ENCODE measurements at places on chromosomes 13 and 19.

- no peak for DNase-seq
Observed at GRCh38 chr13:59409211-59409610, 754.5 kb downstream of the DIAPH3 start.

- DNase-seq: peak; percentile 29
Observed at GRCh38 chr13:32530841-32531253, 7.7 kb downstream of the N4BP2L2 start.

DNA sequence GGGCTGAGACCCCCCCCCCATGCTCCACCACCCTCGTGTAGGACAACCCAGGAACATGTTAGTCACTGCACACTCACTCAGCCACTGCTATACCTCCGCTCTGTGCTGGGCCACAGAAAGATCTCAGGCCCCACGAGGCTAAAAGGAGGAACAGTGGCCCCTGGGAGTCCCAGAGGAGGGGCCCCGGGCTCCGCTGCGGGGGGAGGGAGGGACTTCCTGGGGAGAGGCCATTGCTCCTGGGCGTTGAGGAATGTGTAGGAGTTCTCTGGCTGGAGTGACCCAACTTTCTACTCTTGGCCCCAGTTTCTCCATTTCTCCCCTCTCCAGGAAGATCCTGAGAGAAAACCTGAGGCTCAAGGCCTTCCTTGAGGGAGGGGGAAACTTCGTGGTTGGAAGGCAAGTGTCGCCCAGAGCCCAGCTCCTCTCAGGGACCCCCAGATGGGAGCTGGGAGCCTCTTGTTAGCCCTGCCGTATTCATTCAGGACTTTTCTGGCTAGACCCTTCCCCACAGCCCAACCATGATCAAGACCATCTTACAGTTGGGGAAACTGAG, 13.6 kb downstream of the ONECUT3 start:
- DNase-seq: no peak

GRCh38 chr13:30832845-30833332, 73.2 kb upstream of the MEDAG start:
- DNase-seq: no peak

GRCh38 chr19:18843960-18844359, 12.2 kb downstream of the UPF1 start:
- DNase-seq: no peak

DNA sequence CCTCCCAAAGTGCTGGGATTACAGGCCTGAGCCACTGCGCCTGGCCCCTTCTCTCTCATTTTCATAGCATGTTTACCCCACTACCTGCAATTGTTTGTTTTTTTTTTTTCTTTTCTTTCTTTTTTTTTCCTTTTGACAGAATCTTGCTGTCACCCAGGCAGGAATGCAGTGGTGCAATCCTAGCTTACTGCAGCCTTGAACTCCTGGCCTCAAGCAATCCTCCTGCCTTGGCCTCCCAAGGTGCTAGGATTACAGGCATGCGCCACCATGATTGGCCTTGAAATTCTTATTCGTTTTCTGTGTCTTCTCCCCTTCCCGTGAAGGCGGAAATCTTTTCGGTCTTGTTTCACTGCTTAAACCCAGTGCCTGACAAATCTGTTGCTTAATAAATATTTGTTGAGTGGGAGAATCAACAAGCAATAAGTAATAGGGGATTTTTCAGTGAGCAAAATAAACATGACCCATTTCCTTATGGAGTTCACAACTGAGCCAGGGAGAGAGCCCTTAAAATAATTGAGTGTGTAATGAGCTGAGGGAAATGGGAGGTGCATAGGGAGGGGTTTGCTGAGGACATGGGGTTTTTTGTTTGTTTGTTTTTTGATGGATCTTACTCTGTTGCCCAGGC, 1.8 kb upstream of the INSR start:
- no peak for DNase-seq

DNA sequence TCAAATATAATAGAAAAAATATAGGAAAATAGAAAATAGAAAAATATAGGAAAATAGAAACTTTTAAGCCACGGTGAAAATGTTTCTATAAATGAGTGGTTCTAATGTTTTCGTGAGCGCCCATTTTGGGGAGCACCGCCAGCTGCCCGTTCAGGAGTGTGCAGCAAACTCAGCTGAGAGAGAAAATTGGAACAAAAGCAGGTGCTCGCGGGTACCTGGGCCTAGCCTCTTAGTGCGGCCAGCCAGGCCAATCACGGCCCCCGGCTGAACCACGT, 204 bp upstream of the PDX1 start:
- no peak for DNase-seq

GRCh38 chr13:49225223-49226042, 5.3 kb downstream of the MLNR start:
- no peak for DNase-seq

DNA sequence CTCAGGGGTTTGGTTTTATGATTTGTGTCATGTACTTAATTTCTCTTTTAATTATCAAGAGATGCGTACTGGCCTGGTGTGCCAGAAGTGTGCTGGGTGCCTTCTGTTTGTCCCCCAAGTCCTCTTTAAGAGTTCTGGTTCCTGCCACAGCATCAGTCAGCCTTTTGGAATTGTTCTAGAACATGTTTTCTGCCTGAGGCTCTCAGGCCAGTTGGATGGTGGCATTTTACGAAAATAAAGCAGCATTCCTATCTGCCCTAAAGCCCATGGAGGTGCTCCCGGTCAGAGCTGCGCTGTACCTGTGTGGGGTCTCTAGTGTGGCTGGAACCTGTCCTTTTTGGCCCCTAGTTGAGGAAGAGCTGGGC, 54.1 kb downstream of the TSSK6 start:
- DNase-seq: no peak

DNA sequence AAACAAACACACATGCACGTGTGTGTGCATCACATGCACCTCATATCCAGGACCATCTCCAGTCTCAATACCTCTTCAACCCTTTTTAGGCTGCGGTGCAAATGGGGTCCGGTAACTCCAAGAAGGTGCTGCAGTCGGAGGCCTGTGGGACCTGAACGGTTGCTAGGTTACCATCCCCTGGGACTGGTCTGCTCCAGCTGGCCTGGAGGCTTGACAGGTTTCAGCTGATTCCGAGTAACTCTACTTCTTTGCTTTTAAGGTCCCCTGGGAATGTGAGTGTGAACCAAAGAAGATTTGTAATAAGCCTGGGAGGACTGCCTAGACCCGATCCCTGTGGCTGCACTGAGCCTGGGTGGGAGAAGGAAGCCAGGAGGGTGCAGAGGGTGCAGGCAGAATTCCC, 117.5 kb downstream of the CCNA1 start:
- no peak for DNase-seq

- no peak for DNase-seq
Observed at GRCh38 chr19:5143471-5144411, 174.8 kb downstream of the KDM4B start.

GRCh38 chr13:32866921-32867320, 149.3 kb upstream of the KL start:
- DNase-seq: no peak

GRCh38 chr13:113565526-113566226, 18.9 kb upstream of the TFDP1 start:
- no peak for DNase-seq

DNA sequence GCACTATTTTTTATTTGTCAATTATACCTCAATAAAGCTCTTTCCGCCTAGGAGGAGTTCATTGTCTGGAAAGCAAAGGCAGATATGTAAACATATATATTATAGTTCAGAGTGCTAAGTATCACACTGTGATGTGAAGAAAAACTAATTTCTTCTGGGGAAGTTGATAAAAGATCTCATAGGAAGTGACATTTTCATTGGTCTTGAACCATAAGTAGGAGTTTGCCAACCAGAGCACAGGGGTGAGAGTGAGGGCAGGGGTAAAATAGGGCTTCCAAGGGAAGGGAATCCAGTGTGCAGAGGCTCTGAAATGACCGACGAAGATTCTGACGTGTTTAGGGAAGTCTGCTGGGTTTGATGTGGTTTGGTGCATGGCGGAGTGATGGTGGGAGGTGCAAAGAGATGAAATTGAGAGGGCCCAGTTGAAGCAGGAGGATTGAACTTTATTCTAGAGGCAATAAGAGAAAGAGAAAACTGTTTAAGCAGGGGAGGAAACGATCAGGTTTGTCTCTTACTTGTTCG, 780 bp upstream of the GTF2F2 start:
- no peak for DNase-seq

- DNase-seq: no peak
Observed at GRCh38 chr13:80039000-80039399, 301.9 kb downstream of the SPRY2 start.

DNA sequence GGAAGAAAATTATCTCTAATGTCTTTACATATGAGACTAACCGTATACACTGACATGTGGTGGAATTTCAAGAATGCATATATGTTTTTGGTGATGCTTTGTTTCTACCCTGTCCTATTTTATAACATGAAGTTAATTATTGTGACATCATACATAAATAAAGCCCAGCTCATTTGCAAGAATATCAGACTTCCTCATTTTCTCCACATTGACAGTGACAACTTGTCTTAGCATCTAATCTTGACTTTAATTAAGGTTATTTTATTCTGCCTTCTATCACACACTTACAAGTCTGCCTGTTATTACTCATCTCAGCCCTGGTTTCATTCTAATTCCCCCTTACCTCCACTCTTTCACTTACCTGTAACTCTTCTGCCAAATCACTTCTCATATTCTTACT, 140.6 kb upstream of the STARD13 start:
- no peak for DNase-seq

- DNase-seq: no peak
Observed at GRCh38 chr19:6750062-6750461, 10.6 kb downstream of the TRIP10 start.

DNA sequence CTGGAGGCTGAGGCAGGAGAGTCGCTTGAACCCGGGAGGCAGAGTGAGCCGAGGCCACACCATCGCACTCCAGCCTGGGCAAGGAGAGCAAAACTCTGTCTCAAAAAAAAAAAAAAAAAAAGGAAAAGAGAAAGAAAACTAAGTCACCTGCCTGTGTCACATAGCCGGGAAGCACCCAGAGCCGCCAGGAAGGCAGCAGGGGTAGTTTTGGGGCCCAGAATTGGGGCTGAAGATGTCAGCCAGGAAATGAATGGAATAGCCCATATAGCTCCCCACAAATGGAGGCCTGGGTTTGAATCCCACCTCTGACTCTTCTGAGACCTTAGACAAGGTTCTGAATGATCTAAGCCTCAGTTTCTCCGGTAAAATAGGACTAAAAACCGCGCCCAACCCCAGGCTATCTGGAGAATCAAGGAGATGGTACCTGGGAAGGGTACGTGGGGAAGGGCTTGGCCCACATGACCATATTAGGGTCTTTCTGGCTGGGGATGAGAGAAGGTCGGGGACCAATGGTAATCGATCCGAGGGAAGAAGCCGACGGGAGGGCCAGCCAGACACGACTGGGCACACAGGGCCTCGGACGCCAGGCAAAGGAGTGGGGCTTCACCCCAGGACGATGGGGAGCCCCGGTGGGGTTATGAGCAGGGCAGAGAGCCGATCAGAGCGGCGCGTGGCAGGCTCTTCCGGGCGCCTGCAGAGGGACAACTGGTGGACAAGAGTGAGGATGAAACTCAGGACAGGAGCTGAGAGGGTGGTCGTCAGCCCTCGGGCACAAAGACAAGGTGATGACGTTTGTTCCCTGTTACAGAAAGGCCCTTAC, 14.4 kb downstream of the CCDC124 start:
- DNase-seq: no peak

DNA sequence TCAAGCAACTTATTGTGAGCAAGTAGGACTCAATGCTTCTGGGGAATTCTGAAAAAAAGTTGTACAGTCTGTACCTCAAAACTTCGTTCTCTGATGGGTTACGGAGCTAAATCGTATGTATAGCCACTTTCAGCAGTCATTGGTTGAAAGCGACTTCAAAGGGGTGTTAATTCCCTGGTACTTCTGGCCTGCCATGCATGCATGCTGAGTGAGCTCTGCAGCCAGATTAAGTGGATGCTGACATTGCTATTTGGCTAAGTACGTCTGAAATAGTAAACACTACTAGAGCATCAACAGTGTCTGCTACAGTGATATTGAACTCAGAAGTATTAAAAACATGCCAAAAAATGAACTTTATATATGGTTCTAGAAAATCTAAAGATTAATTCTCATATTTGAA, 1183.1 kb upstream of the PCDH20 start:
- DNase-seq: no peak

DNA sequence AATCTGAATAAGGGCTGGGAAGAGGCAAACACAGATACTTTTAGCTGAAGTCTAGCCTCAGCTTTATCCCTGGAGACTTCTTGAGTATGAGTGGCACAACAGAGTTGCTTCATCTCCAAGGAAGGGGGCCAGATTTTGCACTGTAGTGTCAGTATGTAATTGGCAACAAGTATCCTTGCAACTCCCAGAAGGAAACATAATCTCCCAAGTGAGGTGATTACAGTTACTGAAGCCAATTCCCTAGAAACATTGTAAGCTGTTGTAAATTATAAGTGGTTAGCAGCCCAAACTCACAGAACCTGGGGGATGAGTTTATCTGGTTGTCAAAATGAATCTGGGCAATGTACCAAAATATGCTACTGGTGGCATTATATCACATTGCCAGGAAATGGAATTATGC, 2065.7 kb upstream of the PCDH20 start:
- no peak for DNase-seq

DNA sequence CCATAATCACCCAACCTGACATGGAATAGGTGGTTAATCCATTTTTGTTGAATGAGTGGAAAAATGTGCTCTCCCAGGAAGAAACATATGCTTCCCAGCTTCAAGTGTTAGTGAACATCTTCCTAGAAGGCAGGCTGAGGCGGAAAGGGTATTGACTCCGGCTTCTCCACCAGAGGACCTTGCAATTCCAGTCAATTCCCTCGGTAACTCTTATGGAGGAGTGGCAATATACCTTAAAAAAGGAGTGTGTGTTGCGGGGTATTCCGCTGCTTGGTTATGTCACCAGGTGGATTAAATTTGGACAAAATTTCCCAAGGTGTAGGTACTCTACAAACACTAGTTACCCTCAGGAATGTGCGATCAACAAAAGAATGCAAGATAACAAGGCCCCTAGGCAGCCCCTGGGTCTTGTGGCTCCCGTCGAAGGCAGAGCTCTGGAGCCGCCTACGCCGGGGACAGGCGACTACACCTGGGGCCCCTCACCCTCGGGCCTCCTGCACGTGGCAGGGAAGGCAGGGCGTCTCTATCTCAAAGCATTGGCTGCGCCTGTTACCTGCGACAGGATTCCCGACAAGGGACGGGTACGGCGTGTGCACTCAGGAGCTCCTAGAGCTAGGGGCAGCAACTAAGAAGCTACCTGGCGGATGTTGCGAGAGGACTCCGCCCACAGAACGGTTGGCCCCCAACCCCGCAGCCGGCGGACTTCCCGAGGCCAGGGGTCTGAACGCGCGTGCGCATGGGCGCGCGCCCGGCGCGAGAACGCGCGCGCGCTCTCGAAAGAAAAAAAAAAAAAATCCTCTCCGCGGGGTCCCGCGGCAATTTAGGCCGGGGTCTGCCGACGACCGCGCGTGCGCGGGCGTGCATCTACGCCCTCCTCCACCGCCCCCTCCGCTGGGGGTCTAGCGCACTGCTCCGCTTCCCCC, at the start of gene WDR87:
Gene WDR87, minus strand, starts transcription at position 649 of the 923 bp plus-strand sequence. CDS start 8,355 bp downstream, outside the sequence.
- peak; percentile 26 for DNase-seq

All from hepatic stellate cell (primary cell).